A172 (cell line): ENCODE measurements at places on chromosomes 2 and 18. TPM values are rescaled to one million over a fixed set of nuclear protein-coding genes. Genes with fewer than 3 reads are reported as not detected.
A peak's percentile ranks its signal among the peaks of the same experiment; 100 is the strongest.

- DNase-seq, result no peak
Observed at GRCh38 chr2:37550190-37550589, 121.3 kb downstream of the CDC42EP3 start.

- DNase-seq, result peak; percentile 11
Observed at GRCh38 chr18:21053127-21053526, 58.5 kb downstream of the ROCK1 start.

- DNase-seq, result no peak
Observed at GRCh38 chr2:210965472-210965871, 409.1 kb downstream of the CPS1 start.

GRCh38 chr2:144143294-144144151, 376.4 kb downstream of the ZEB2 start:
- no peak for DNase-seq

Gene RSAD2
- 2.8 and 3.5 TPM in 2 replicates for total RNA-seq

Gene WNT10A
- total RNA-seq, result 0.36 and 1.5 TPM in 2 replicates
